ENCODE measurements at places on chromosomes 12 and 14.

DNA sequence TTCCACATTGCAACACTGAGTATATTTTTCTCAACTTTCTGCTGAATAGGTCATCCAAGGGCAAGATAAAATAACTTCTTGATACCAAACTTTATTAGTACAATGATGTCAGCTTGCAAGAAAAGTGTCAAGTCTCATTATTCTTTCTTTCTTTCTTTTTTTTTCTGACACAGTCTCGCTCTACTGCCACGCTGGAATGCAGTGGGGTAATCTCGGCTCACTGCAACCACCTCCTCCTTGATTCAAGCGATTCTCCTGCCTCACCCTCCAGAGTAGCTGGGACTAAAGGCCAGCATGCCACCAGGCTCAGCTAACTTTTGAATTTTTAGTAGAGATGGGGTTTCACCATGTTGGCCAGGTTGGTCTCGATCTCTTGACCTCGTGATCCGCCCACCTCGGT, 523.4 kb downstream of the FSCB start:
- no peak for DNase-seq

GRCh38 chr14:23558346-23559009, 2.4 kb downstream of the THTPA start:
- DNase-seq: no peak

GRCh38 chr12:16189849-16190248, 87.6 kb downstream of the SLC15A5 start:
- DNase-seq: peak; percentile 73

- no peak for DNase-seq
Measured at GRCh38 chr12:97408363-97408762, 54.2 kb upstream of the RMST start.

GRCh38 chr14:49280566-49280965, 305.6 kb downstream of the RPS29 start:
- no peak for DNase-seq

GRCh38 chr12:576615-577110, 86.6 kb downstream of the NINJ2 start:
- DNase-seq: no peak

DNA sequence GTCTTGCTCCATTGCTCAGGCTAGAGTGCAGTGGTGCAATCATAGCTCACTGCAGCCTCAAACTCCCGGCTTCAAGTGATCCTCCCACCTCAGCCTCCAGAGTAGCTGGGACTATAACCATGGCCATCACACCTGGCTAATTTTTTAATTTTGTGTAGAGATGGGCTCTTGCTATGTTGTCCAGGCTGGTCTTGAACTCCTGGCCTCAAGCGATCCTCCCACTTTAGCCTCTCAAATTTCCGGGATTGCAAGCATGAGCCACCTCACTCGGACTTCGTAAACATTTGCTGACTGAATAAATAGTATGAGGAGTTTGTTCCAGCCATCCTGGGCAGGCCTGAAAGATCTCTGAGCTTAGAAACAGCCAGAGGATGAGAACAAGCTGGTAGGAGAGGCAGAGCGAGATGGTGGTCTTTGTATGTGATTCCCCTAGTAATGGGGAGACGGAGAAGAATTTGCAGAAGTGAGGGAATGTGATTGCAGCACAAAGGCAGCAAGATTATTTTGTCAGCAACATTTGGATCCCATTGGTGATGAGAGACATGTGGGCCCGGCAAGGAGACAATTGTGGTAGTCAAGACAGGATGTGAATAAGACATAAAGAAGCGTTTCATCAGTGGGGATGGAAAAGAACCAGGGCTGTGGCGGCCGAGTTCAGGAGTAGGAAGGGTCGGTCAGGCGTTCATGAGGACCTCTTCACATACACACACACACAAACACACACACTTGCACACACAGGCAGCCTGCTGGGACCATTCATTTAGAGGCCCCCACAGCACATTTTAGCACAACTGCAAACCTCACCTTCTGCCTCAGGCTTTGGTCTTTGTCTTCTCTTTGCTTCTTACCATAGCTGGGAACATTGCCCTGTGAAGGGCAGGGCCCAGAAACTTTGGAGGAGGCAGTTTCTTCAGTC, 155.5 kb downstream of the ZFP36L1 start:
- DNase-seq: no peak

DNA sequence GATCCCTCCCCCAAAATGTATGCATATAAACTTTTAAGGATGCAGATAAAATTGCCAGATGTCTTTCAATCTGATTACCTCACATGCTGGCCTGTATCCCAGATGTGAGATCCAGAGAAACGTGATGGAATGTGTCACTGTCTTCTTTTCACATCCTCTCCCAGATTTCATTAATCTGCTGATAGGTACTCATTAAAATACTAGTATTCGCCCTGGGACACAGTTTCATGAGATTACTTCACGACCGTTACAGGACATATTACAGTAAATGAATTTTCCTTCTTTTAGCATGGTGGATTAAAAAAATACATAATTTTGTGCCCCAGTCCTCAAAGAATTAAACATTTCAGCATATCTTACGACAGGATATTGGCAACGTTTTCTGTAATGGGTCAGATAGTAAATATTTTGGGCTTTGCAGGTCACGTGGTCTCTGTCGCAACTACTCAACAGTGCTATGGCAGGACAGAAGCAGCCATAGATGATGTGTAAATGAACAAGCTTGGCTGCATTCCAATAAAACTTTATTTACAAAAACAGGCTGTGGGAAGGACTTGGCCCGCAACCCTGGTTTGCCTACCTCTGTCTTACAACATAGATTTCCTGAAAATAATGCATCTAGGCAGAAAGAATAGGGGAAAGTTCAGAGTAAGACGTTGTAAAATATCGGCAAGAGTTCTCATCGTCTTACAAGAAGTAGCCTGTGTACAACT, 156.0 kb upstream of the DIO3 start:
- DNase-seq: no peak

DNA sequence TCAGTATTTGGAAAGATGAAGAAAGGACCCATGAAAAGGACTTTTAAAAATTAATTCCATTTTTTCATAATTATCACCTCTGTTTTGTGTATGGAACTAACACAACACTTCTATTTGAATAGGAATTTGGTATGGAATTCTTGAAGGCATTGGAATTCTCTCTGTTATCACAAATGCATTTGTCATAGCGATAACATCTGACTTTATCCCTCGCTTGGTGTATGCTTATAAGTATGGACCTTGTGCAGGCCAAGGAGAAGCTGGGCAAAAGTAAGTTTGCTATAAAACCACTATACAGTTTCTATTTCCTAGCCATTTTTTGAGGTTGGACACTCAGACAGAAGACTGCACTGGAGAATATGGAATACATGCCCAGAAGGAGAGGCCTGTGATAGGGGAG, 98.6 kb downstream of the SLC5A8 start:
- no peak for DNase-seq

DNA sequence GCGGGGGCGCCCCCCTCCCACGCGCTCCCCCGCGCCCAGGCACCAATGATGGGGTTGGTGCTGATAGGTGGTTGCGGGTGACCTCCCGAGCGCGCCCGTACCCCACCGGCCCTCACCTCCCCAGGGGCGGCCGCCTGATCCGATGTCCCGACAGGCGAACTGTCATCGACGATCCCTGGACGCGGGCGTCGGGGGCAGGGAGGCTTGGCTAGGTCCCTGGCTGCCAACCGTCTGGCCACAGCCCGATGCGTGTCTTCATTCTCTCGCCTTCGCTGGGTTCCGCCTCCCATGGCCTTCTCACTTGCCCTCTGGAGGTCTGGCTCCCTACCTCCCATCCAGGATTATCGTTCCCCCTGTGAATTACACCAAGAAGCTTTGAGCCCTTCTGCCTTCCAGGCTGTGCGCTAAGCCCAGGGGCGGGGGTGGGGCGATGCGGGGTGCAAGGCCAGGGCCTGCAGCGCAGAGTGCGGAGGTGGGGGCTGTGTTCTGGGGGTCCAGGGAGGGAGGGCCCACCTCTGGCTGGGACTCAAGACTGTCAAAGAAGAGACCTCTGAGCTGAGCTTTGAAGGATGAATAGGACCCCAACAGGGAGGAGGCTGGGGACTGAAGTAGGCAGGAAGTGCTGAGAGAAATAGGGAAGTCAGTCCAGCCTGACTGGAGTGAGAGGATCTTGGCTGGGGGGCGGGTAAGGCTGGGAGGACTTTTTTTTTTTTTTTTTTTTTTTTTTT, 7.7 kb upstream of the RACGAP1 start:
- no peak for DNase-seq

DNA sequence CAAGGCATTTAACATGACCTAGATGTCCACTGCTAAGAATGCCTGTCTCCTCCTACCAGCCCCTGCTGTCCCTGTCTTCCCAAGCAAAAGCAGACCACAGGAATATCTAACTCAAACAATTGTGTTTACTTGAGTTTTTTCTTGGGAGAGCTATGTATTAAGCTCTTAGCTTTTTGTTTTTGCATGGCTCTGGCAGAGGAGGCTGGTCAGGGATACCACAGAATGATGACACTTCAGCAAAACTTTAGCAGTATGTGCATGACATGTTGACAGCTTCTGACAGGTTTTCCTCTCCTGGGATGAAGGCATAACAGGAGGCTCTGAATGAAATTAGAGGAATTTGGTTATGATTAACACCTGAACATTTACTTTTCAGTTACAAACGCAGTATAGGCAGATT, 6.9 kb downstream of the TMBIM6 start:
- no peak for DNase-seq

DNA sequence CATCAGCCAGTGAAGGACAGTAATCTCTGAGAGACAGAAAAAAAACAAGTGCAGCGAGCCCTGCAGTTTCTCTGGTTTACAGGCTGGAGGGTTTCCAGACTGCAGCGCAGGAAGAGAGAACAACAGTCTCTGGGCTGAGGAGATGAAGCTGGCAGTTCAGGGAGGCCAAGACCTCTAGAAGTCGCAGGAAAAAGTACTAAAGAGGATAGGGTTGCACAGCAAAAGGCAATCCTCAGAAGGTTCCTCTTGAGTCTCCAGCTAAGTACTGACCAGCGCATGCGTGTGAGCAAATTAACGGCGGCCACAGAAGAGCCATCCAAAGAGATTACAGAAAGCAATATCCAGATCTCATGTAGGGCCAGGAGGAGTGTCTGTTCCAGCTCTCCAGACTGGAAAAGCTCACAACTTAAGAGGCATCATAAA, 12.2 kb upstream of the CCDC60 start:
- DNase-seq: no peak

DNA sequence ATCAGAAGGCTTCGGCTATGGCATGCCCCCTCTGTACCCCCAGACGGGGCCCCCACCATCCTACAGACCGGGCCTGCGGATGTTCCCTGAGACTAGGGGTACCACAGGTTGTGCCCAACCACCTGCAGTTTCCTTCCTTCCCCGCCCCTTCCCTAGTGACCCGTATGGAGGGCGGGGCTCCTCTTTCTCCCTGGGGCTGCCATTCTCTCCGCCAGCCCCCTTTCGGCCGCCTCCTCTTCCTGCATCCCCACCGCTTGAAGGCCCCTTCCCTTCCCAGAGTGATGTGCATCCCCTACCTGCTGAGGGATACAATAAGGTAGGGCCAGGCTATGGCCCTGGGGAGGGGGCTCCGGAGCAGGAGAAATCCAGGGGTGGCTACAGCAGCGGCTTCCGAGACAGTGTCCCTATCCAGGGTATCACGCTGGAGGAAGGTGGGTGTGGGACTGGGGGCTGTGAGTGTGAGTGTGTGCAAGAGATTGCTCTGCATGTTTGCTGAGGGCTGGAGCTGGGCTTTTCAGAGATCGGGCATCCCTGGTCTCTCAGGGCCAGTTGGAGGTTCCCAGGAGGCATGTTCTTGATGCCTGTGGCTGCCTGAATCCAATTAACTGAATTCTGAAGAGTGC, 8.6 kb downstream of the NFATC4 start:
- no peak for DNase-seq

GRCh38 chr12:111441107-111441928, 35.6 kb downstream of the SH2B3 start:
- no peak for DNase-seq

GRCh38 chr12:105922670-105923102, 216.1 kb downstream of the NUAK1 start:
- DNase-seq: no peak

DNA sequence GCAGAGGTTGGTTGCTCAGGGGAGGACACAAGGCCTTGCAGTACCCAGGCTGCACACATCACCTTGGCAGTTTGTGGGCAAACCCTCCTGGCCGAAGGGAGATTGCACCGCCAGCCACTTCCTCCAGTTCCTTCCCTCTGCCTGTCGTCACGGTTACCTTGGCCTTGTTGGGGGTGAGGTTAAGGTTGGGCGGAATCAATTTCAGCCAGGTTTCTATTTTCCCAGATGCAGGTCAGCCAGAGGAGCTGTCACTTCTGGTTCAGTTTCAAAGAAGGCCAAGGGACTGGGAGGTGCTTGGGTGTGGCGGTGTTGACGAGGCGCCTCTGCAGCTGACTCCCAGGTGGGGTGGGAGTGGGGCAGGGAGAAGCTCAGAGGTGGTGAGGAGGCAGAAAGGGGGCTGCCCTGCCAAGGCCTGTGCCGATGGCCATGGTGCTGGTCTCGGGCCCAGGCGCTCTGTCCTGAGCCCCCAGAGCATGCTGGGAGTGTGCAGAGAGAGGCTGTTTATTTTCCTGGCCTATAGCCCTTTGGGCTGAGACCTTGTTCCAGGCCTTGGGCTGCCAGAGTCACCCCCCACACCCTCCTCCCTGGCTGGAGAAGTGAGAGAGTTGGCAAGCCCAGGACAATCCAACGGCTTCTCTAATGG, 31.4 kb downstream of the JDP2 start:
- DNase-seq: no peak

- no peak for DNase-seq
Measured at GRCh38 chr12:41512497-41512896, 324.4 kb downstream of the PDZRN4 start.

DNA sequence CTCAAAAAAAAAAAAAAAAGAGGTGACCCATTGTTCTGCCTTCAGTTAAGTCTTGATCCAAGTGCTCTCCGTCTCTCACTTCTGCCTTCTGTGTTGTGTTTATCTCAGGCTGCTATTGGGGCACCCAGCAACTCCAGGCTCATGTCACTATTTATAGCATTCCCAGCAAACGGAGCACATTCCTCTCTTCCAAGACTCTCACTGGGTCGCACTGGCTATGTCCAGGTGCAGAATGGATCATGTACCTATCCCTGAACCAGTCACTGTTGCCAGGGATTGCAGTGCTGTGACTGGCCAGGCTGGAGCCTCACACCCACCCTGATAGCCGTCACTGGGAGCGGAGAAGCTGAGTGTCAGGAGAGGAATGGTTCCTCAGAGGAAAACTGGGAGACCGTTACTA, 31.2 kb downstream of the RHOF start:
- no peak for DNase-seq

- no peak for DNase-seq
Measured at GRCh38 chr14:95871531-95871930, 5.1 kb upstream of the TUNAR start.

DNA sequence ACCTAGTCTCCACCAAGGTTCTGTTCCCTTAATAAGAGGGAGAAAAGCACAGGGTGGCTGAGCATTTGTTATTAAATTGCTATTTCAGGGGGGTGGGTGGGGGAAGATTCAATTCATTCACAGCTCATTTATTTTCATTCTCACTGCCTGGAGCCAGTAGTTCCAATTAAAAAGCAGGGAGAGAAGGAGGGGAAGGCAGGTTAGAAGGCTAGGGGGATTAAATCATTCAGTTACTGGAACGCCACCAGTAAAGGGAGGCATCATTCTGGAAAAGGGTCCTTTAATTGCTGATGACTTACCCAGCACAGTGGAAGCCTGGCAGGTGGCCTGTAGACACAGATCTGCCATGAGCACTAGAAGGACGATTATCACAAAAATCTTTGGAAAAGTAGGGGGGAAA, 47.4 kb downstream of the NIN start:
- no peak for DNase-seq

Measured in HAP-1 (cell line).